ENCODE measurements at places on chromosomes 7 and 10.

DNA sequence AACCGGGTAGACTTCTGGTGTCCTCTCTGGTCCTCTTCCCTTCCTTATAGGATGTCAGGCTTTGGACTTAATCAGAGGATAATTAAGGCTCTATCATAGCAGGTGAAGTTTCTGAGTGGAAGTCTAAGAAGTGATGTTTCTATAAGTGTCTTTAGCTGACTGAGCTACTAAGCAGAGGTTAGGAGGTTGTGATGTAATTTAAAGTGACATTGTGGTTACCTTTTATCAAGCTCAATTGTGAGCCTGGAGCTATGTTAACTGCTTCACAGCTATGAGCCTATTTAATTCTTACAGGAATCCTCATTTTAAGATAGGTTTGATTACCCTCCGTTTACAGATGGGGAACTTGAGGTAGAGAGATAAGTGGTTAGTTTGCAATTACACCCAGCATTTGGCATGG lies 365.1 kb downstream of the AUTS2 start:
- DNase-seq, result no peak

DNA sequence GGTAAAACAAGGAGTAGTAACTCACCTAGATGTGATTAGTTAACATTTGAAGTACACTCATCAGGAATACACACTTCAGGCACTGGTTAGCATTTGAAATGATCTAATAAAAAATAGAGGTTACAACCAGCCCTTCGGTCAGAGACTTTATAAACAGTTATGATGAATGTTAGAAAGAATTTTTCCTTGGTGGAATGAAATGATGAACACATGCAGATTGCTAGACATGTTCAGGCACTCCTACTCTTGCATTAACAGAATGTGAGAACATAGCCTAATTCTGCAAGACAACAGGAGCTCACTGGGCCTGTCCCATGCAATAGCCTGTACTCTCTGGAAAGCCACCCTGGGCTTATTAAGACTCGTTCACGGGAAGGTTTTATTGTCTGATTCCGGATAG lies 47.3 kb upstream of the TECTB start:
- DNase-seq, result no peak

DNA sequence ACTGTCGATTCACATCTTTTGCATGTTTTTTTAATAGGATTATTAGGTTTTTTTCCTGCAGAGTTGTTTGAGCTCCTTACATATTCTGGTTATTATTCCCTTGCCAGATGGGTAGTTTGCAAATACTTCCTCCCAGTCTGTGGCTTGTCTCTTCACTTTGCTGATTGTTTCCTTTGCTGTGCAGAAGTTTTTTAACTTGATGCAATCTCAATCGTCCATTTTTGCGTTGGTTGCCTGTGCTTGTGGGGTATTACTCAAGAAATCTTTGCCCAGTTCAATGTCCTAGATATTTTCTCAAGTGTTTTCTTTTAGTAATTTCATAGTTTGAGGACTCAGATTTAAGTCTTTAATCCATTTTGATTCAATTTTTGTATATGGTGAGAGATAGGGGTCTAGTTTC lies 95.4 kb downstream of the TBXAS1 start:
- DNase-seq, result no peak

DNA sequence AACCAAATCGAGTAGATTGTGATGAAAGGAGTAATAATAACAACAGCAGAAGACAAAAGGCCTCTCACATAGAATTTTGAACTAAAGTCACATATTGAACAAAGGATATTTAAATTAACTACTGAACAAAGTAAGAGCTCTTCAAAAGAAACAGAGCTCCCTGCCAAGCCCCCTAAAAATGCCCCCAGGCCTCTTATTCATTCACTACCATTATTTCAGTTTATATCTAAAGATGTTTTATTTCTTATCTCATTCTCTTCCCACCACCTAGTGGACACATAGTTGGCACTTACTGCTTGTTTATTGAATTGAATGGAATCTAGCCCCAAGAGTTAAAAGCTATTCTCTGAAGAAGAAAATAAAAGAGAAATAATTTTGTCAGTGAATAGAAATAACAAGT lies 37.4 kb downstream of the VCL start:
- DNase-seq, result no peak

DNA sequence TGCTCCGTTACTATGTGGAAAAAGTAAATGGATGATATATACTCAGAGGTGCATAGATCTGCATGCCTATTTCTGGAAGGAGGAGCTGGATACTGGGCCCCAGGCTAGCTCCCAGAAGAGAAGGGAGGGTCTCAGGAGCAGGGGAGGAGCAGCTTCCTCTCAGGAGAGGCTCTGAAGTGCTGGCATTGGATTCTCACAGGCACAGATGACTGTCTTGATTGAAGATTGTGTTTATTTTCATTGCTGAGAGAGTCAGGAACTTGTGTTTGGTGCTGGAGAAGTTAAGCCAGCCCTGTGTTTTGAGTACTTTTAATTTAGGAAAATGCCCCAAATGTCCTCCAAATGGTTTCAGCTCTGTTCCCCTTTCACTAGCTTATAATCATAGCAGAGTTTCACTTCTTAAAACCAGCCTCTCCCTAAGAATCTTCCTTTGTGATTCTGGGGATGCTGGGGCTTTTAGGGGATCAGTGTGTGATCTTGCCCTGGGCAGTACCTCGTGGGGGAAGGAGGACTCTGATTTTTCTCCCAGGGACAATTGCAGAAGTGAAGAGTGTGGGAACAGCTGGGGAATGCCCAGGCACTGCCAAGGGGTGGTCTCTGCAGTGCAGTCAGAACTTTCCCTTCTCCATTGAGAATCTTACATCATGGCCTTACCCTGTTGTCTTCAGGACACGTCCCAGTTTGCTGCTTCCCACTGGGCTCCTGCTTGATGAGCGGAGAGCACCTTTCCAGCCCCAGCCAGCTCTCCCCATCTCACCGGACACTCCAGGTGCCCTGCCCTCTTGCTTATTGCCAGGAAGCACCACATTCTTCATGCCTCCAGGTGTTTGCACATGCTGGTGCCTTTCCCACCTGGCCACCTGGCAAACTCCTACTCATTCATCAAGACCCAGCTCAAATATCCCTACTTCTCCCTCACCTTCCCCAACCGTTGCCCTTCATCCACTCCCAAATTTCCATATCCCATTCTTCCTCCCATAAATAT lies 102.8 kb downstream of the ARHGAP22 start:
- no peak for DNase-seq

- DNase-seq, result no peak
These were observed 658.6 kb downstream of the CCSER2 start for GRCh38 chr10:84987039-84987438.

- no peak for DNase-seq
These were observed 154.3 kb upstream of the LAMB4 start for GRCh38 chr7:108284349-108285002.

- no peak for DNase-seq
These were observed 63.2 kb downstream of the PRPF18 start for GRCh38 chr10:13649844-13650520.

DNA sequence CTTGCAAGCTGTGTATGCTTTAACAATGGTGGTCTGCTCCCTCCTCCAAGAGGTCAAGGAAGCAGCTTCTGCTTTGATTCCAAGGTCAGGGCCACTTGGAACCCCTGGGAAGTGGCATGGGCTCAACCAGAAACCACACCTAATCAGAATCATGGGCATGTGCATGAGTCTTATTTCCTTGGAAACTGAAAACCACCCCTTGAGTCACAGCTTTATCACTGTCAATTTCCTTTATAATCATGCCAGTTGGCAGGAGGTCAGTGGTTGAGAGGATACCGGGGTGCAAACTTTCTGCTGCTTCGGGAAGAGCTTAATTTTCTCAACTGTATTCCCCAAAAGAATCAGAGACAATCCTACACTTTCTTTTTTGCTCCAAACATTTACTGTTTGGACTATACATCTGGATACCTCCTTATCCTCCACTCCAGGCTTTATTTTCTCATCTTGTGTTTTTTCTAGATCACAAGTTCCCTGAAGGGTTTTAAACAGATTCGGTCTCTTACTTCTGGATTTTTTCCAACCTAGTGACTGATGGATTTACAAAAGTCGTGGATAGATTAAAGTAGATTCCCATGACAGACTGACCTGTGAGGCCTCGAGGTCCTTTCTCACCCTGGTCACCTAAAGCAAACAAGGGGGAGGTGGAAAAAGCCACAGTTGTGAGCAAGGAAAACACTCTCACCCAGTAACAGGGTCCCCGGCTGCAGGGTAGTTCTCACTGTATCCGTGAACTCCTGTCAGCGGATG lies 36.0 kb downstream of the COL17A1 start:
- no peak for DNase-seq

DNA sequence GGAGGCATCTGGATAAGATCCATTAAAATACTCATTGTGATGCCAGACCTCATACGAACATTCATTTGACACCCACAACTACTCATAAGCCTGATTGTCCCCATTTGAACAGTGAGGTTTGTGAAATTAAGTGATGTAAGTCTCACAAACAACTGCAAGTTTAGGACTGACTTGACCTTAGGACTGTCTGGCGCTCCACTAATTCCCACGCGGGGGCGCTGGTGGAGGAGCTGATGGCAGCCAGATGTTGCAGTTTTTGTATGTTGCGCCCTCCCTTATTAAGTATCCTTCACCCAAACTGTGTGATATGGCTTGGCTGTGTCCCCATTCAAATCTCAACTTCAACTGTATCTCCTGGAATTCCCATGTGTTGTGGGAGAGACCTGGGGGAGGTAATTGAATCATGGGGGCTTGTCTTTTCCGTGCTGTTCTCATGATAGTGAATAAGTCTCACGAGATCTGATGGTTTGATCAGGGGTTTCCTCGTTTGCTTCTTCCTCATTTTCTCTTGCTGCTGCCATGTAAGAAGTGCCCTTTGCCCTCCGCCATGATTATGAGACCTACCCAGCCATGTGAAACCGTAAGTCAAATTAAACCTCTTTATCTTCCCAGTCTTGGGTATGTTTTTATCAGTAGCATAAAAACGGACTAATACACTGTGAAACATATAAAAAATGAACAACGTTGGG lies 20.3 kb upstream of the TIAL1 start:
- no peak for DNase-seq

DNA sequence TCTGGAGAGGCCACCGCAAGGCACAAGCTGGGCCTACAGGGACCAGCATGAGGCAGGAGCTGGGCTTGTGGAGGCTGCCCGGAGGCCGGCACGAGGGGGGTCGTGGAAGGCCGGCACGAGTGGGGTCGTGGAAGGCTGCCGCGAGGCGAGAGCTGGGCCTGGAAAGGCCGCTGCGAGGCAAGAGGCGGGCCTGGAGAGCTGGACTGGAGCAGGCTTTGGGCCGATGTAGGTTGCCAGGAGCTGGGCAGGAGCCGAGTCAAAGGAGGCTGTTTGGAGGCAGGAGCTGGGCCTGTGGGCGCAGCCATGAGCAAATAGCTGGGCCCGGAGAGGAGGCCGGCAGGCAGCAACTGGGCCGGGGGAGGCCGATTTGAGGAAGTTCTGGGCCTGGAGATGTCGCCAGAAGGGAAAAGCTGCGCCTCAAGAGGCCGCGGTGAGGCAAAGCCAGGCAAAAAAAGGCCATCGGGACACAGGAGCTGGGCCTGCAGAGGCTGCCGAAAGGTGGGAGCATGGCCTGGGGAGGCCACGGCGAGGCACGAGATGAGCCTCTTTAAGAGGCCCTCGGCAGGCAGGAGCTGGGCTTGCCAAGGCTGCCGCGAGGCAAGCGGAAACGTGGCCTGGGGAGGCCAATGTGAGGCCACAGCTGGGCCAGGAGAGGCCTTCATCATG lies 26.5 kb downstream of the MDH2 start:
- no peak for DNase-seq

DNA sequence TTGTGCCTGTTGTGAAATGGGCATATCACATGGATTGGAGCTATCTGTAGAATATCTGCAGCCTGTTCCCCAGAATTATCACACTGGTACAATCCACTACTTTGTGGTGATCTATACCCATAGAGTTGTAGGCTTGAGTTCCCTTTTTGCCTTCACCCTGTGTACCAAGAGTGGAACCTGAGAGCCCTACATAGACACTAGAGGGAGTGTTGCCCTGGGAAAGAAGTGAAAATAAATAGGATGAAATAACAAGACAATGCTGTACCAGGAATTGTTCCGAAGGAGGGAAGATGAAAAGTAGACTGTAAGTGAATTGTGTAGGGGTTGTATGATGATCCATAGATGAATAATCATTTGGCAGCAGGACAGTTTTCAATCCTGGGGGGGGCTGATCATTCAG lies 9.0 kb downstream of the SORCS3 start:
- no peak for DNase-seq

DNA sequence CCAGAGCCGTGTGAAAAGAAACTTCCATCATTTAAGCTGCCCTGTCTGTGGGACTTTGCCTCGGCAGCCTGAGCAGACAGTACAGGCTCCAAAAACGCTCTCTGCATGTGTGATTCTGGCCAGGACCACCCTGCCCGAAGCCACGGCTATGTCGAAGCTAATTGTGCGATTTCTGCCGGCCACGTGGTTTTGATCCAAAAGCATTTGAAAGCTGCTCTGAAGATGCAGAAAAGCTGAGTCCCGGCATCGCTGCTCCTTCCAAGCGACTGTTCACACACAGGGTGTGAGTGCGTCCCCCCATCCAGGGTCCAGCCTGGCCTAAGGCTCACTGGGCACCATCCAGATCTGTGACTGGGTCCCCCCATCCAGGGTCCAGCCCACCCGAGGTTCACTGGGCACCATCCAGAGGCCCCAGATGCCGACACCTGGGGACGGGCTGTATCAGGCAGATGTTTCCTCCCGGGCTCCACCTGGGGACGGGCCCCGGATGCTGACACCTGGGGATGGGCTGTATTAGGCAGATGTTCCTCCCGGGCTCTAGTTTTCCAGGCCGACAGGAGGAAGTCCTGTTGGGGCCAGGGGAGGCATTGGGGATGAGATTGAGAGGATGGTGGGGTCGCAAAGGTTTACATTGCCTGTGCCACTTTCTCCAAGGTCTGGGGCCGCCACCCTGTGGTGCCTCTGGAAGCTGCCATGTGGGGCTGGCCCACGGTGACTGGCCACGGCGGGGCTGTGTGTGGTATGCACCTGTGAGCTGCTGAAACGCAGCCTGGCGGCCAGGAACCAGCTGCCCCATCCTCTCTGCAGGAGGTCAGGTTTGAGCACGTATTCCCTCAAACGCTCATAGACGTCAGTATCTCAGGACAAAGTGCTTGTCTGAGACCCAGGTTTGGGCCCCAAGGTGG lies 527.4 kb downstream of the DNAJB6 start:
- no peak for DNase-seq

DNA sequence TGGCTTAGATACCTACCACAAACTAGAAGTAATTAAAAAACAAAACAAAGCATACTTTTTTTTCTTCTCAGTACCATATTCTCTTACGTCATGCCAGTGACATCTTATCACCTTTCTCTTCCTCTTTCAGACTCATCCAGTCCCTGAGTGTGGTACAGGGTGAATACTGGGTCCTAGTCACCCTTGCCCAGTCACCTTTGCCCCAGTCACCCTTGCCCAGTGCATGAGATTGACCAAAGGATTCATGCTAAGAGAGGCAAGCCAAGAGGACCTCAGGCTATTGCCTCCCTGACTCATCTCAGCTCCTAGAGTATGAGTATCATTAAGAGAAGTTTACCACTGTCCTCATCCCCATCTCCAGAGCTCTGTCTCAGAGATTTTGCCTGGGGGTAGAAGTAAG lies 10.0 kb upstream of the TSPAN12 start:
- no peak for DNase-seq

- no peak for DNase-seq
These were observed 48.9 kb downstream of the FHIP2A start for GRCh38 chr10:114870486-114870885.

GRCh38 chr7:29424295-29424983 lies 139.2 kb upstream of the PRR15 start:
- DNase-seq, result no peak
